Coronary artery (tissue), 2 donors: ENCODE measurements at places on chromosomes 3 and 15.

DNA sequence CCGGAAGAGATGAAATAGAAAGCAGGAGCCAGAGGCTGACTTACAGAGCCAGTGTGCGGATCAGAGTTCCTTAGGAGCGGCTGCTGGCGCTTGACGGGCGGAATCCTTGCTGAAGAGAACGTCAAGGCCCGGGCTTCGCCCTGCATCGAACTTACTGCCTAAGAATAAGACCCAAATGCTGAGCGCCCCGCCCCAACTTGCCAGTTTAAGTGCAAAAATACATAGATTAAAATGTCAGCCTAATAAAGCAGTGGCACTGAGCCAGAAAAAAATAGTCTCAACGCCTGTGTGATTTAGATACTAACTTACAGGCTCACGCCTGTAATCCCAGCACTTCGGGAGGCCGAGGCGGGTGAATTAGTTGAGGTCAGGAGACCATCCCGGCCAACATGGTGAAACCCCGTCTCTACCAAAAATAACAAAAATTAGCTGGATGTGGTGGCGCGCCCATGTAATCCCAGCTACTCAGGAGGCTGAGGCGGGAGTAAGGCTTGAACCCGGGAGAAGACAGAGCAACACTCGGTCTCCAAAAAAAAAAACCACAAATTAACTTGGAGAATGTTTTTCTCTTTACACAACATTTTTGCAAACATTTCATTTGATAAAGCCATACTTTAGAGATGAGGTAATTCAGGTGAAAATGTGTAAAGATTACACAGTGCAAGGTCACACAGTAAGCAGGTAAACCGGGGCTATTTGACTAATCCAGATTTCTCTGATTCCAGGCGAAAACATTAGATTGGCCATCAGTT is 1.2 kb upstream of the UBP1 start:
- DNase-seq = no peak

DNA sequence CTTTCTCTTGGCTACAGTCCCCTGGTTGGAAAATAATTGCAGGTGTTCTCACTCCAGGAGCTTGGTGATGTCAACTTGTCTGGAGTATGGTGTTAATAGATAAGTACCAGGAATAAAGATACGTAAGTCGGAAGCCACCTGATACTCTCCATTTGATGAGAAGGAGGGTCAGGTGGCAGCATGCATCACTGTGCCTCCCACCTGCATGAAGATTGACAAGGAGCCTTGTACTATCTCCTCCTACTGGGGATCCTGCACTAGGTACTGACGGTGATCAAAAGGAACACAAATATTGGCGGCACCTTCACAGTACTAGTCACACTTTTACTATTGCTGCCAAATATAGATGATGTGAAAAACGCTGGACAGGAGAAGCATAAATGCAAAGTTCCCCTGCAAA is 32.6 kb upstream of the GABRB3 start:
- no peak for DNase-seq

DNA sequence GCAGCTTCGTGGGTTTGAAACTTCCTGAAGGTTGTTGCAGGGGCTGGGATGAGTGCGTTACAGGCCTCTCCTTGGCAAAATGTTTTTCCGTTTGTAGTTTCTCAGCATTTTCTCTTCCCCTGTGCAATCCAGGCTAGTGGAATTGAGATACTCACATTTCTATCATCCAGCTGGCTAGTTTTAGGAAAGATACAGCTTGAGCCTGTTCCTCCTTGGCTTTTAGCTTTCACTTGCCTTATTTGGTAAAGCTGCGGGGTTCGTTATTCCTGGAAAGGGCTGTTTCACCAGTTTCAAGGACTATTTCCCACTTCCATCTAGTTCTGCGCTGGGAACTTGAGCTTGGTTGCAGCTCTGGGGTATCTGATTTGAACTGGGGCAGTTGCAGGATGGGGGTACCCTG is 90.3 kb downstream of the ITPR1 start:
- DNase-seq = no peak

DNA sequence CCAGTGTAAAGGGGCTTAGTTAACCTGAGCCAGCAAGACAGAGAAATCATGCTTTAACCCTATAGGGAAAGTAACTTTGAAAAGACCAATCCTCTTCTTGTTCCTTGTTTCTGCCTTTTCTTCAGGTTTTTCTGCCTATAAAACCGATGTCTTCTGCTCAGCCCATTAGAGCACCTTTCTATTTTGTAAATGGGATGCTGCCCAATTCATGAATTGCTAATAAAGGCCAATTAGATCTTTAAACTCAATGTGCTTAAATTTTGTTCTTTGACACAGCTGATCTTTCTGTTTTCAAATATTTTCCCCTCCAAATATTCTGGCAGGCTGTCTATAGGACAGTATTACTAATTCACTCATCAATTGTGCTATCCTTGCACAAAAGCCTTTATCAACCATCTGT is 33.8 kb upstream of the SPTSSB start:
- DNase-seq = no peak

DNA sequence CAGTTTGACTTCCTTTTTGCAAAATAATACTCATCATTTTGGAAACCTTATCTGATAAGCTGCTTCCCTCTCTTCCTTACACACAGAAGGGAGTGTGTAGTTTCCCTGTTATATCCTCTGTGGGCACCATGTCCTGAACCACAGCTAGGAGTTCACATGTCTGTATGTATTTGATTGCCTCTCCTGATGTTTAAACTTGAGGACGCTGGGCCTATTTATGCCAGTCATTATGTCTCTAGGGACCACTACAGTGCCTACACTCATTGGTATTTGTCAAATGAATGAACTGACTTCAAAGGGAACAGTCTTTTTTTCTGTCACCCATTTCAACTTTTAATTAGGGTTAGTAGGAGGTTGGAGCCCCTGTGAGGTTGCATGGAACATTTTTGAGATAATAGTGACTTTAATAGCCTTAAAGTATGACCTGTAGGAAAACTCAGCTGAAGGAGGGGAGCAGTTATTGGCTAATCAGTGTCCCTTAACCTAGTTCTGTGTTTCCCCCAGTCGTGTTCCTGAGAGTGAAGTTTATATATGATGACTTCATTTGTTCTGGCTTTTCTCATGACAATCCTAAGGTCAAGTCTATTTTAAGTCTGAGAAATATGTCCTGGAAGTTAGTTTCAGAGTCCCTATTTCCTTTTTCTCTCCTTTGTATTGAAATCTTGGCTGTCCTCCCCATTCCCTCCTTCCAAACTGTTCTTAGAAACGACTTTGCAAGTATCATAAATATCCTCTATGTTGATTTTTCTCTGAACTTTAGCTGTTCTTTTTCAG is 28.9 kb downstream of the PDE8A start:
- DNase-seq = no peak

DNA sequence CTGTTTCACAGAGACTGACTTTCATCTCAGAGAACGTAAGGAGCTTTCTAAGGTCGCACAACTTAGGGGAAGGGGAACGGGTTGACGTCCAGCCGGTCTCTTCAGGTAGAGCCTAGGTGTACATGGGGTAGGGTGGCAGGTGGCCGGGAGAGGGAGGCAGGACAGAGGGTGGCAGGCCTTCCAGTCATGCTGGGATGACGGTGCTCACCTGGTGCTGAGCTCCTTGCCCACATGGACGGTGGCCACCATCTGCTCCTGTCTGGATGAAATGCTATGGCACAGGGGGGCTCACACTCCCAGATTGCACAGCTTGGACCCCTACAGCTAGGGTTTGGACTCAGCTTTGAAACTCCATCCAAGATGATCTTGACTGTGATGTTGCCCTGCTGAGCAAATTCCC is 144.5 kb downstream of the ATP10A start:
- no peak for DNase-seq
